ENCODE measurements at places on chromosomes 2 and 18.

- DNase-seq: no peak
Observed at GRCh38 chr2:167862296-167862695, 385.1 kb downstream of the STK39 start.

GRCh38 chr18:72811047-72811446, 56.7 kb downstream of the NETO1 start:
- peak; percentile 4 for DNase-seq

DNA sequence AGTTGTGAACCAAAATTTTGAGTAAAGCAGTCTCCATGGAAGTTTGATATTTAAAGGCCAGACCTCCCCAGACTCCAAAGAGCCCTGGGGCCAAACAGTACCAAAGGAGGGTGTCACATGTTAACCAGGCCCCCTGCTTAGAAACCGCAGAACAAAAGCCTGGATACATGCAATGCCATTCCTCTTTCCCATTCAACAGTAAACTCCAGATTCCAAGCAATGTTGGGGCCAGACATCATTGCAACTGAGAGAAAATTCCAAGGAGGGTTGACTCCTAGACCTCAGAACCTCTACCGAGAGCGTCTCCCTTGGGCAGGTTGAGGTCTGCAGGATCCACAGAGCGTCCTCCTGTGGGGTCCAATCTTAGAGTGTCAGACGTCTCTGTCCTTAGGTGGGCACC, 404.4 kb upstream of the SYT4 start:
- no peak for DNase-seq

GRCh38 chr2:240514631-240515030, 43.2 kb downstream of the ANKMY1 start:
- peak; percentile 43 for DNase-seq

DNA sequence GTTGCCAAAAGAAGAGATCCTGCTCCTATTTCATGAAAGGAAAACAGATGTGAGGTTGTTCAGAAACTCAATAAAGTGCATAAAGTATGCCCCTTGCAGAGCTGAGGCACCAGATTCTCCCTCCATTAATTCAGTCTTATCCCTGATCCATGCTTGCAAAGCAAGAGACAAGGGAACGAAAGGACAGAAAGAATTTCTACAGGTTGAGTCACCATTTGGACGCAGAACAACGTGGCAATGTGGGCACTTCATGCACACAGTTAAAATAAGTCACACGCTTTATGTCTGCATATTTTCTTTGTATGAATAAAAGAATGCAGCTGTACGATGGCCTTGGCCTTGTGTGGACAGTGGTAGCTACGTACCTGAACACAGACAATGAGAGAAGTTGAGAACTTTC, 321.7 kb upstream of the REV1 start:
- no peak for DNase-seq

Measured in DMS153 (cell line).